ENCODE measurements at places on chromosomes 7 and 10.
A peak's percentile ranks its signal among the peaks of the same experiment; 100 is the strongest.

DNA sequence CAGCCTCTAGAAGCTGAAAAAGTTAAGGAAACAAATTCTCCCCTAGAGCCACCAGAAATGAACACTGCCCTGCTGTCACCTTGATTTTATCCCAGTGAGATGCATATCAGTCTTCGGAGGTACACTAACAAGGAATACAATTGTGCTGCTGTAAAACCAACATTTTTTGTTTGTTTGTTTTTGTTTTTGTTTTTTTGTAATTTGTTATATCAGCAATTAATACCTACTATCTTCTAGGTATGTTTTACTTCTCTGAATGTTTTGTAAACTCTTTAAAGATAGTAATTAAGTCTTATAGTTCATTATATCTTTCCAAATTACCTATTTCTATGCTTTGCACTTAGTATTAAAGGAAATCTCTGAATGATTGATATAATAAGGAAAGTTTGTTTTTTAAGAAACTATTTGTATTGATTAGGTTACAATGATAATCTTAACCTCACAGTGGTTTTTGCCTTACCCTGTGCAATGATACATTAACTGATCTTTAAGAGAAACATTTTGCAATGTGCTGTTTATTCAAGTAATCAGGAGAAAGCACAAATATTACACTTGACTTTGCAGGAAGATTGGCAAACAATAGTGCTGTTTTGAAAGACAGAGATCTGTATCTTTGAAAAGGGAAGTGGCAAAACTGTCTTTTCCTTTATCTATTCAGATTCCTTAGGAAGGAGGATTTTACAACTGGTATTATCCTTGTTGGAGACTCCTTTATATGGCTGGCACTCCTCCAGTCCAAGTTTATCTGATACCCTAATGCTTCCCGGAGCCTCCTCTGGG is 11.3 kb upstream of the HGF start:
- DNase-seq: no peak

- no peak for DNase-seq
These were observed 718 bp upstream of the CTBP2 start for GRCh38 chr10:125160856-125161706.

DNA sequence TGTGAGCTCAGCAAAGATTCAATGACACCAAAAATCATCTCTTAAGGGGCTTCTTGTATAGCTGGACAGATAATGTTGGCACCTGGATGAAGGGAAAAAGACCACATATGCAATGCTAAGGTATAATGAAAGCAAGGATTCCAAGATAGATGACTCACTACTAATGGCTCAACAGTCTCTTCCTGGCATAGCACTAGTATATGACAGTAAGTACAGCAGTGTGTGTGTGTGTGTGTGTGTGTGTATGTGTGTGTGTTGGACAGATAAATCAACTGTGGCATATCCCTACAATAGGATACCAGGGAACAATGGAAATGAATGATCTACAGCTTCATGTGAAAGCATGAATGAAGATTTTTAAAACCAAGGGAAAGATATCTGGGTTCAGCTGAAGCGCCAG is 257.1 kb downstream of the SFMBT2 start:
- DNase-seq: no peak

GRCh38 chr10:111785921-111786320 is 397.6 kb downstream of the GPAM start:
- no peak for DNase-seq

GRCh38 chr7:122535086-122535485 is 163.8 kb downstream of the RNF133 start:
- DNase-seq: no peak

- no peak for DNase-seq
These were observed 73.8 kb downstream of the LANCL2 start for GRCh38 chr7:55438757-55439525.

DNA sequence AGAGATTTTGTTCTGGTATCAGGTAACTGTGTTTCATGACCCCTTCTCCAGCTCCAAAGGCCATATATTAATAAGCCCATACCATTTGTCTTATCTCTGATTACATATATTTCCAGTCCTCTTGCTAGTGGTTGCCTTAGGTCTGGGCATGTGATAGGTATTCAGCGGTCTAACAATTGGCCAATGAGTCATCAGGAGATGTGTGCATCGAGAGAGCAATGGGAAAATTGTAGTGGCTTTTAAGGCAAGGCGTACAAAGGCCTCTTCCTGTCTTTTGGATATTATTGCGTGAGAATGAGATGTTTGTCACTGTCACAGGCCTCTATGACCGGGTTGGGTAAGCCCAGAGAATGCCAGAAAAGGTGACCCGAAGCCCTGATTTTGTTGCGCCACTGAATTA is 38.6 kb upstream of the SFRP5 start:
- DNase-seq: no peak

DNA sequence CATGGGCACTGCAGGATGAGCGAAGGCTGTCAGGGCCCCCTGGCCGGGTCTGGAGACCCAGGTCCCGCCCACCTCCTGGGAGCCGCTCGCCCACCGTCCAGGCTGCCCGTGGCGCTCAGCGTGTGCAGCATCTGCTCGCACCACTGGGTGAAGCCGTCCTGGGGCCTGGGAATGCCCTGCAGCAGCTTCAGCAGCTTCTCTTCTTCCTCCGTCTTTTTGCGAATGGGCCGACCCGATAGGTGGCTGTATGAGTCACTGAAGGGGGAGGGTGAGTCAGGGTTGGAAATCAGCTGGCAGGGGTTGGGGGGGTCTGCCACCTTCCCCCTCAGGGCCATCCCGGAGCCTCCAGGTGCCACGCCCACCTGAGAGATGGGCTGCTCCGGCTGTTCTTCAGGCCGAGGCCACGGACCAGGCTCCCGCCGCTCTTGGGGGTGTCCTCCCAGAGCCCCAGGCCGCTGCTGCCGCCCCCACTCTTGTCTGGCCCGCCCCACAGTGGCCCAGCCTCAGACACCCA is 8.7 kb downstream of the GNB2 start:
- no peak for DNase-seq

DNA sequence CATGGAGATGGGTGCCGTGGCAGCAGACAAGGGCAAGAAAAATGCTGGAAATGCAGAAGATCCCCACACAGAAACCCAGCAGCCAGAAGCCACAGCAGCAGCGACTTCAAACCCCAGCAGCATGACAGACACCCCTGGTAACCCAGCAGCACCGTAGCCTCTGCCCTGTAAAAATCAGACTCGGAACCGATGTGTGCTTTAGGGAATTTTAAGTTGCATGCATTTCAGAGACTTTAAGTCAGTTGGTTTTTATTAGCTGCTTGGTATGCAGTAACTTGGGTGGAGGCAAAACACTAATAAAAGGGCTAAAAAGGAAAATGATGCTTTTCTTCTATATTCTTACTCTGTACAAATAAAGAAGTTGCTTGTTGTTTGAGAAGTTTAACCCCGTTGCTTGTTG is 25.9 kb downstream of the BAG3 start:
- DNase-seq: no peak

DNA sequence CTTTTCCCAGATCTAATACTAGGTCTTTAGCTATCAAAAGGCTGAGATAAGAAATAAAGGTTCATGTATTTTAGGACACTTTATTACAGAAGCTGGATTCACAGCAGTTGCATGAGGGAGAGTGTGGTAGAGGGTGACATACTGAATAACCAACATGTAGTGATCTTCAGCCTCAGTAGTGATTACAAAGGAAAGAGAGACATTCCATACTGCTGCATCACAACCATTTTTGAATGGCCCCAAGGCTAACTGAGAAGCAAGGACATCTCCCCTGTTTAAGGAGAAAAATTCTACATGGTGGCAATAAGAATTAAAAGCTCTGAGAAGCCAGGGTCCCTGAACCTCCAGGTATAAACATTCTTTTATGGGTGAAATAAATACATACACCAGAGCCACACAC is 35.3 kb downstream of the COG5 start:
- peak; percentile 28 for DNase-seq

- DNase-seq: no peak
These were observed 133.1 kb downstream of the RAPGEF5 start for GRCh38 chr7:22223807-22224206.

DNA sequence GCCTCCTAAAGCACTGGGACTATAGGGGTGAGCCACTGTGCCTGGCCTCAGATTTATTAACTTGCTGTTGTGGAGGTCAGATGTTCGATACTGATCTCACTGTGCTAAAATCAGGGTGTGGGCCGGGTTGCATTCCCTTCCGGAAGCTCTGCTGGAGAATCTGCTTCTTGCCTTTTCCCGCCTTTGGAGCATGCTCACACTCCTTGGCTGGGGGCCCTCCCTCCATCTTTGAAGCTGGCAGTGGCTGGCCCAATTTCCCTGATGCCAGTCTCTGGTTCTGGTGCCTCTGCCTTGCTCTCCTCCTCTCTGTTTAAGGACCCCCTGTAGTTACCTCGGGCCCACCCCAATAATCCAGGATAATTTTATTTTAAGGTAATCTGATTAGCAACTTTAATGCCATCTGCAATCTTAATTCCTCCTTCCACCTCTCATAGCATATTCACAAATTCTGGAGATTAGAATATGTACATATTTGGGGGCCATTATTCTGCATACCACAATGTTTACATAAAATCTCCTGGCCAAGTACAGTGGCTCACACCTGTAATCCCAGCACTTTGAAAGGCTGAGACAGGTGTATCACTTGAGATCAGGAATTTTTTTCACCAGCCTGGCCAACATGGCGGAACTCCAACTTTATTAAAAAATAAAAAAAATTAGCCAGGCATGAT is 7.9 kb upstream of the PITRM1 start:
- DNase-seq: no peak

- DNase-seq: no peak
These were observed 180.3 kb downstream of the DNAJB6 start for GRCh38 chr7:157516911-157517781.

DNA sequence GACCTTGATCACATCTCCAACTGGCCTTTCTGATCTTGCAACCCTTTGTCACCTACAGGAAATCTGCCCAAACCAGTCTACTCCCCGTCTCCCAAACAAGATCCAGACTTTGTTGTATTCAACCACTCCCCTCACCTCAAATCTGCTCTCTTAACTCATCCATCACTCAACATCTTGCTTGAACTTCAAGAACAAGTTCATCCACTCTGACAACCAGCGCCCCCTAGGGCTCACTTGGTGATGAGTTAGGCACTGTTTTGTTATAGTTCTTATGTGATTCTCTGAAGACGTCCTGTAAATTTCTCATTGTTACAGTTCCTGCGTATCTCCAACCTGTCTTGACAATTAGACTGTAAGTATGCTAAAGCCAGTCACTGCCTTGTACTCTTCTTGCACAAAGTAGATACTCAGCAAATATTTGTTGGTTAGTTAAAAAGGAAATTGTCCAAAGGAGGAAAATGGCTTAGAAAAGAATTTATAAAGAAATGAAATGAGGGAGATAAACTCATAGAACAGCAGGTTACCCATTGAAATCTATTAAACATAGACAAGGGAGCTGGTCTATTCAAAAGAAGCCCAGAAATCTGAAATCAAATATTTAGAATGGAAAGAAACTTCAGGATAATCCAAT is 5.3 kb downstream of the FRMD4A start:
- DNase-seq: no peak

GRCh38 chr7:1925973-1926907 is 256.2 kb downstream of the ELFN1 start:
- no peak for DNase-seq

DNA sequence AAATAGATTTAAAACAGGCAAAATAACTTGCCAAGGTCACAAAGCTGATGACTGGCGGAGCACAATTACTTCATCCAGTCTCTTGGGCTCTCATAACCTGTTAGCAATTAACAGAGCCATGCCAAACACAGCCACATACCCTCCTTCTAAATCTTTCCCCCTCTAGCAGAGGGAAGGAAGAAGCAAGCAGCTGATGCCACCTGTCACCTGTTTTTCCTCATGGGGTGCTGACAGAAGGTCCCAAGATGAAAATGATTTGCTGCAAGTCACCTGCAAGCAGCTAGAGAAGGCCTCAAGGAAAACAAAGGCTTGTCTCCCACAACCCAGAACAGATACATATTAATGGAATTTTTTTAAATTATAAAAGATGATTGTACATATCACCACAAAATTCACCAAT is 117.8 kb downstream of the GFRA1 start:
- DNase-seq: no peak

GRCh38 chr10:47248386-47249090 is 51.5 kb upstream of the GDF10 start:
- DNase-seq: no peak

GRCh38 chr10:7664707-7665106 is 2.1 kb downstream of the ITIH5 start:
- DNase-seq: no peak

DNA sequence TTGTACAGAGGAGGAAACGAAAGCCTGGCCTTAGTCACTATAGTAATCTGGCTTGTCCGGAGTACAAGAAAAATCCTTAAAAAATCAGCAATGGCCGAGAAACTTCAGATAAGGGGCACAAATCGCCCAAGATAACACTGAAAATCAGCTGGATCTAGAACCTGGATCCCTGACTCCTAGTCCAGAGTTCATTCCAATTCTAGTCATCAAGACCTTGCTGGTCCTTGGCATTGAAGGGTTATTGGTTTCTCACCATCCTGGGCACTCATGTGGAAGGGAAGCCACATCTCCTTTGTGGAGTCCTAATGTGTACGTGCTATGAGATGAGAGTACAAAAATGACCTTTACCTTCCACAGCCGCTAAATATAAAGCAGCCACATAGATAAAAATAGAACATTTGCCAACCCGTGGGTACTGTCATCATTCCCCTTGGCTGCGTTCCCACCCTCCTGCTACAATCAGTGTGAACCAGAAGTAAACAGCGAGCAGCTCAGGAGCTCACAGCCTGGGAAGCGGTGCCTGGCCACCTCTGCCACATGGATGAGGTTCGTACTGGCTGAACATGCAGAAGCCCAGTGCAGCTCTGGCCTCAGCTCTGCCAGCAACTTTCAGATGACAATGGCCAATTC is 116.0 kb upstream of the PDLIM1 start:
- DNase-seq: no peak

GRCh38 chr10:54026340-54026739 is 774.7 kb downstream of the PCDH15 start:
- DNase-seq: no peak

DNA sequence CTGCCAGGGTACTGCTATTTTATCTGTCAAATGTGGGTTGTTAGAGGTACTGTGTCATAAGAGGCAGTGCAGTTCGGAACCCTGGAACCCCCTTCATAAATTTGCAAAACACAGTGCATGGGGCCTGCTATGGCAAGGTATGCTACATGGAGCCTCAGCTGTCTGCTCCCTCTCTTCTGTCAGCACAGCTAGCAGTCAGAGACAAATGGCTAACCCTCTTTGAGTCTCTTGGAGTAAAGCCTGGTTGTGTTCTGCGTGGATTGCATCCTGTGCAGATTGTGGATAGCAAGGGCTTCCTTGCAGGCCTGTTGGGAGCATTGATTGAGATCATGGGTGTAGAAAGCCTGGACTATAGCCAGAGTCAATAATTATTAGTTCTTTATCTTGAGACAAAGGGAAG is 397.8 kb downstream of the AUTS2 start:
- no peak for DNase-seq

- no peak for DNase-seq
These were observed 131.5 kb upstream of the LYZL1 start for GRCh38 chr10:29157321-29157720.

DNA sequence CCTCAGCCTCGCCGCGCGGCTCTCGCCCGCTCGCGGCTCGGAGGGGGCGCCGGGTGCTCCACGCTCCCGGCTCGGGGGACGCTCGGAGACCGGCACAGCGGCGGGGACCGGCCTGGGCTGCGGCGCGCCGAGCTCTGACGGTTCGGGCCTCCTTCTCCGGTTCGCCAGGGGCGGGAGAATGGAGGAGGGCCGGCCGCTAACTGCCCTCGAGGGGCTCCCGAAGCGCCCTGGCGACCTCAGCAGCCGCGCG is 232 bp upstream of the GRID1 start:
- DNase-seq: no peak
